Hypothalamus (tissue), 51 donors: ENCODE measurements at places on chromosomes 5 and 9.

GRCh38 chr9:127519301-127520166 lies 68.2 kb downstream of the LRSAM1 start:
- DNase-seq: peak; percentile 34

DNA sequence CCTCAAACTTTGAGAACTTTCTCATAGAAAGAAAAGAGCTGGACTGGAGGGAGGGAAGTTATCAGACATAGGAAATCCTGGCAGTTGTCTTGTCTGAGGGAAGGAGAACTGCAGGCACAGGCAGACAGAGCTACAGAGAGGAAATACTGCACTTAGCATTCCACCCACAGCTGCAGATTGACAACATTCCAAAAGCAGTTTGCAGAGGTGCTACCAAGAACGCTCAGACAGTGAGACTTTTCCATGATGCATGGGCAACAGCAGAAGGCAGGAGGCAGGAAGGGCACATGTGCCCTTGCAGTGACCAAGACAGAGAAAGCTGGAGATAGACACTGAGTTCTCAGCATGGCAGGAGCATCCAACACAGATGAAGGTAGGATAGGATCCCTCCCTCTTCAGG lies 327.5 kb upstream of the ZNF462 start:
- DNase-seq: no peak

DNA sequence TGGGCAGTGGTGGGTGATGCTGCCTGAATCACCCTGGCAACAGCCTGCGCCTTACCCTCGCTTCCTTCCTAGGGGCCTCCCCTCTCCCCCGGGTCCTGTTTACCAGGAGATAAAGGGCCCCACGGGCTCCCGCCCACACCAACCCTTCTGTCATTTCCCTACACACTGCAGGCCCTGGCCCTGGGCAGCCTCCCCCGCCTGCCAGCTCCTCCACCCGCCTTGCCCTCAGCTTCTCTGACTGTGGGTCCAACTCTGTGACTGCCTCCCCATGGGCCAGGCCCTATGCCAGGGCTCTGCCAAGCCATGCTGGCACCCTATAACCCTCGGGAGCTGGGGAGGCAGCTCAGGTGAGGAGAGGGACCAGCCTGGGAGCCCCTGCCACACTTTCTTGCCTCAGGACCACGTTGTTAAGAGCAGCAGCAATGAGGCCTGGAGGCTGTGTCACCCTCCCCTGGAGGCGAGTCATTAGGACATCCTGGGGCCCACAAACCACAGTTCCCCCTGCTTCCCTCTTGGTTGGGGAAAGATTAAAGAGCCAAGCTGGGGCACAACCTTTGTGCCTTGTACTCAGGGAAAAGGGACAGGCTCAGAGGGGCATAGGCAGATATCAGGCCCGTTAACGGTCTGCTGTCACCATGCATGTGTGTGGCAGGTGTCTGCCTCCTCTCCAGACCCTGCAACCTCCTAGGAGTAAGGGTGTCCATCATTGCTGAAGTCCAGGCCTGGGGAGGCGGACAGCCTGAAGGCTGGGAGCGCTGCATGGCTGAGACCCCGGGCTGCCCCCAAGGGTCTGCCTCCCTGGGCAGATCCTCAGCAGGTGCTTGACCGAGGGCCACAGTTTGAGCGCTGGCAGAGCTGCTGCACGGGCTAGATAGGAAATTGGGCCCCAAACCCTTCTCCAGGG lies 2.8 kb downstream of the MGAT4B start:
- no peak for DNase-seq

- no peak for DNase-seq
Observed at GRCh38 chr9:89949111-89949510, 344.3 kb downstream of the GADD45G start.

DNA sequence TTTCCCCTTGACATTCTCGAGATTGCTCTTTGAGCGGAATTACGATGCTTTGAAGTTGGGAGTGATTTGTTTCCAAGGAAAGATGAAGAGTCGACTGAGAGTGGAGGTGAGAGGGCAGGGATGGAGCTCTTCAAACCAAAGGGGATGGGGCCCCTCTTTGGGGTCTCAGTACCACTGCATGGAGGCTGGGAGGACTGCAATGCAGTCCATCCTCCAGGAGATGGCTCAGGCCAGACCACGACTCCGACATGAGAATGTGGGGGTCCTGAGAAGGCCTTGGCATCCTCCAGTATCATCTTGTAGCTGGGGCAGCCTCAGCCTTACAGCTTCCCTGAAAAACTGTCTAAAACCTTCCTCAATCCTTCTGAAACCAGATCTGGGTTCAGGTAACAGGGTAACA lies 51.1 kb upstream of the CDKN2AIPNL start:
- no peak for DNase-seq

DNA sequence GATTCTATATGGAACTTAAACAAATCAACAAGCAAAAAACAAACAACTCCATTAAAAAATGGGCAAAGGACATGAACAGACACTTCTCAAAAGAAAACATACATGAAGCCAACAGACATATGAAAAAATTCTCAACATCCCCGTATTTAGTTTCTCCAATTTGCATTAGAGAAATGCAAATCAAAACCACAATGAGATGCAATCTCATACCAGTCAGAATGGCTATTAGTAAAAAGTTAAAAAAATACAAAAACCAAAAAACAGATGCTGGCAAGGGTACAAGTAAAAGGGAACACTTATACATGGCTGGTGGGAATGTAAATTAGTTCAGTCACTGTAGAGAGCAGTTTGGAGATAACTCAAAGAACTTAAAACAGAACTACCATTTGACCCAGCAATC lies 342.1 kb upstream of the NUDT12 start:
- no peak for DNase-seq

GRCh38 chr9:132730054-132731033 lies 60.1 kb downstream of the GTF3C4 start:
- DNase-seq: no peak
